Cortex of kidney (tissue), 1 donor: ENCODE measurements at places on chromosomes 3 and 15.

DNA sequence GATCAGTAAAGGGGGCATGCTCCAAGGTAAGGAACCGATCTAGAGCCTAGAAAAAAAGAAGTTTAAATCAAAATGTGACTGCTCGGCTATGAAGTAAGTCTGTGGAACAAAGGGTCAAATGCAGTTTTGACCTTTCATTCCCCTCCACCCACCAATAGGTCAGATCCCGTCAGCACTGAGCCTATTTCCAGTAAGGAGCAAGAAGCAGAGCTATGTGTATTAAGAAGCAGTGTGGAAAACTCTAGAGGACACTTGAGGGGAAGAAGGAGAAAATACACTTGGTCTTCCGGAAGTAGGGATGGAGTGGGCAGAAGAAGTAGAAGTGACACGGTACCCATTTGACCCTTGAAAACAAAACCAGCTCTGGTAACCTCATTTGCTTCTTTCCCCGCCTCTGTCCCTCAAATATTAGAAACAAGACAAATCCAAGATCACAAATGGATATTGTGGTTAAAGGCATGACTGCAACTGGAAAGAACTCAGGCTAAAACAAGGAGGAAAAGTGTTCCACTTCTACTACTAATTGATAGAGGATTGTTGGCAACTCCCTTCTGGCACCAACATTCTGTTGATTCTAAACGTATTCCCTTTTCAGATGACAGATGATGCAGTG is 888.3 kb upstream of the NR2F2 start:
- DNase-seq = no peak

GRCh38 chr15:50138391-50138790 is 19.4 kb upstream of the ATP8B4 start:
- no peak for DNase-seq

- DNase-seq = no peak
Measured at GRCh38 chr15:88990185-88990679, 77.1 kb upstream of the MFGE8 start.

- DNase-seq = no peak
Measured at GRCh38 chr15:98935736-98936135, 71.9 kb downstream of the PGPEP1L start.

DNA sequence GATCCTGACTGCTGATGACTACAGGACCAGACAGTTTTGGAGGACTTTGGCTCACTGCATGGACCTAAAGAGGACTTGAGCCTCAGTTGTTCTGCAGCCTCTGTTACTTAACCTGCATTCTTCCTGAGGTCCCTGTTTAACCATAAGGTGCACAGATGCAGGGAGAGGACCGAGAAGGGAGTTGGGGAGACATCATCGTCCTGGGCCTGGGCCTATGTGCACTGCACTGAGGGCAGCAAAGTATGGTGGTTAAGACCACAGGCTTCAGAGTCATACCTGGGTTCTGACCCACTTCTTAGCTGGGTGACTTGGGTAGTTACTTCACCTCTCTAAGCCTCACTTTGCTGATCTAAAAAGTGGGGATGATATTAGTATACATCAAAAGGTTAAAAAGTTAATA is 21.9 kb downstream of the KY start:
- no peak for DNase-seq
